T-cell (primary cell): ENCODE measurements at places on chromosomes 12 and 14.
A peak's percentile ranks its signal among the peaks of the same experiment; 100 is the strongest.

DNA sequence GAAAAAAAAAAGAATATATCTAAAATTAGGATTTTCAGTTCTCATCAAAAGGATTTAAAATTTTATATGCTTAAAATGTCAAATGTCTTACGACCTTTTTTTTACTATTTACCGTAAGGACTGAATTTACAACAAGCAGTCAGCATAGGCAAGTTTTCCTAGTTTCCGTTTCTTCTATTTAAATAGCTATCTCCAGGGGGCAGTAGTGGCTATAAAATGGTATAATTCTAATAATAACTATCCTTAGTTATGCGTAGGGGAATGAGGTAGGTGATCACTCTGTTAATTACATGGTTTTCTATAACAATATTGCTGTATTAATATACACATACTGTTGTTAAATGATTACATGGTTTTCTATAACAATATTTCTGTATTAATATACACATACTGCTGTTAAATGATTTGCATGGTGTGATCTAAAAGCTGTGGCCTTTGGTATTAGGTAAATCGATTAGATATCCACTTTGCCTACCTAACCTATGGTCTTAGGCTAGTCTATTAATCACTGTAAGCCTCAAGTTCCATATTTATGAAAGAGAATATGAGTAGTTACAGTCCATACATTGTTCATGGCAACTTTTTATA lies 217.7 kb upstream of the PDZRN4 start:
- no peak for DNase-seq

GRCh38 chr12:24960222-24960855 lies 11.4 kb upstream of the BCAT1 start:
- no peak for DNase-seq

- no peak for DNase-seq
Measured at GRCh38 chr12:41466300-41466699, 278.2 kb downstream of the PDZRN4 start.

DNA sequence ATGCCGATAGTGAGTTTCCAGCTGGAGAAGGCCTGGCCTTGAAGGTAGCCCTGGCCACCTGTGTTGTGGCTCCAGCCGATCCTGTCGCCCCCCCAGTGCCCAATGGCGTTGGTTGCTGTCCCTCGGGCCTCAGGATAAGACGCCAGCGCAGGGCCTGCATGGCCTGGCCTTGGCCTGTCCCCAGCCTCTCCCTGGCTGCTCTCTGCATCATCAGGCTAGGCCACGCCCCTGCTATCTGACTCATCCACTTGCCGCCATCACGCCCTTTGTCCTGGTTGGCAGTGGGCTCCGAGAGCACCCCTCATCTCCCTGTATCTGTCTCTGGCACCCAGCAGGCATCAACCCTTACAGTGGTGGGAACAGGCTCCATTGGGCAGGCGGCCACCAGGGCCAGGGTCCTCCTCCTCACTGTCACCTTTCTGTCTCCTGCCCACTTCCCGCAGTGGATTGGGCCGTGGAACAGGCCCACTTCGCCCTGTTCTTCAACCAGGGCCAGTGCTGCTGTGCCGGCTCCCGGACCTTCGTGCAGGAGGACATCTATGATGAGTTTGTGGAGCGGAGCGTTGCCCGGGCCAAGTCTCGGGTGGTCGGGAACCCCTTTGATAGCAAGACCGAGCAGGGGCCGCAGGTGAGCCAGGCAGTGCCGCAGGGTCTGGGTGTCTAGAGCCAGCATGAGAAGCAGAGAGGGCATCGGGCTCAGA lies 25.6 kb downstream of the ALDH2 start:
- DNase-seq, result no peak

- DNase-seq, result no peak
Measured at GRCh38 chr12:26535826-26536225, 297.2 kb downstream of the ITPR2 start.

DNA sequence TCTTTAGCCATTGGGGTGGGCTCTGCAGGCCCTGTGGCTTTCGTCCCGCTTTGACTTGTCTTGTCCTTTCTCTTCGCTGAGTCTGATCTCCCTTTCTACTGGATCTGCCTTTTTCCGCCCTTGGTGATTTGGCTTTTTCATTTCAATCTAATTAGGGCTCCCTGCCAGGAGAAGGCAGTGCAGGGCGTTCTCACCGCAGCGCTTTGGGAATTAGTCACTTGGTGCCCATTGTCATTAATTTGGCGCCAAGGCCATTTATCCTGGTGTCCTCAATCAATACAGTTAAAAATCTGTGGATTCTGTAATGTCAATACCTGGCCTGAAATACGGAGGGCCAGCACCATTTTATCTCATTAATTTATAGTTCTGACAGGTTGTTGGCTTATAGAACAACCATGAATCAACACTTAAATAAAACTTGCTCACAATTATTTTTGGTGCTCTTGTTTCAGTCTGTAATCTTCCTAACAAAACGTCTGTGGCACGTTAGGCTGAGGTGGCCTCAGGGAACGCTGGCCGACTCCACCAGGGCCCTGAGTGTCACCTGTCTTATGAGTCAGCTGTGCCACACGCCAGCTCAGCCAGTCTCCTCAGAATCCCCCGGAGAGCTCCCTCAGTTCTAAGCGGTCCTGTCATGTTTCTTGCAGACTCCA lies 115.7 kb downstream of the BEGAIN start:
- DNase-seq, result no peak

GRCh38 chr12:64571411-64571810 lies 38.9 kb upstream of the RASSF3 start:
- DNase-seq, result peak; percentile 16

DNA sequence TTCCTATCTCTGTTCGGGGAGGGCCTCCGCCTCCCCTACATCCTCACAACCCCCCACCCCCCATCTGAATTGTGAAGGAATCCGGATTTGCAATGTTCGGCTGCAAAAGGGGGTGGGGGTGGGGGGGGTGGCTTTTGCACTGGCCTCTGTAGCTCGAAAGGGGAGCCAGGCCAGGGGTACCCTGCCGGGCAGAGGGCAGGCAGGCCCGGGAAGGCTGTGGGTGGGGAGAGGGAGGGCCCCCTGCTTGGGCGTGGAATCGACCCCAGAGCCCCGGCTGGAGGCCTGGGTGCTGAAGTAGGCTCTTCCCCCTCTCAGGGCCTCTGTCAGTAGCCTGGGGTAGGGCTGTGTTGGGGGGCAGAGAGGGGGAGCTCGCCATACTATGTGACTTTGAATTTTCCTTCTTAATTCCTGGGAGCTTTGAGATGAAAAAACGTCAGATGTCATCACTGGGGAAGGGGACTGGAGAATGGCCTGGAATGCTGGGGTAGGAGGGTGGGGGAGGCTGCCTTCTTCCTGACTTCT lies 1.1 kb downstream of the LRP1 start:
- no peak for DNase-seq

DNA sequence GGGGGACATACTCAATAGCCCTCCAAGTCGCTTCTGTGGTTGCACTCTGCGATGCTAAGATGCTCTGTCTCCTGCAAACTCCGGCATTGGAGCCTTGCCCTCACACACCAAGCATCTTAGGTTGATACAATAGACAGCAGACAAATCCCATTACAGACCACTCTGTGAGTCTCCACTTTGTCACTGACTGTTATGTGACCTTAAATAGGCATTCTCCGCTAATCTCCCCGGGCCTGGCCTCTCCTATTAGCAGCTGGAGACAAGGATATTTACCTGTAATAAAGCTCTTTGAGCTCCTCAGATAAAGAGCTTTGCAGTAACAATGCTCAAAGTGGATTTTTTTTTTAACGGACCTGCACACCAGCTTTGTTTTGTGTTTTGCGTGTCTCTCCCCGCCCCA lies 479.7 kb upstream of the TBX3 start:
- DNase-seq, result no peak

- no peak for DNase-seq
Measured at GRCh38 chr14:65422088-65422834, 9.7 kb downstream of the FUT8 start.
